AG08395 (cell line): ENCODE measurements at places on chromosomes 3 and 15.

- peak; percentile 27 for DNase-seq
Observed at GRCh38 chr3:14374444-14374883, 27.9 kb upstream of the SLC6A6 start.

DNA sequence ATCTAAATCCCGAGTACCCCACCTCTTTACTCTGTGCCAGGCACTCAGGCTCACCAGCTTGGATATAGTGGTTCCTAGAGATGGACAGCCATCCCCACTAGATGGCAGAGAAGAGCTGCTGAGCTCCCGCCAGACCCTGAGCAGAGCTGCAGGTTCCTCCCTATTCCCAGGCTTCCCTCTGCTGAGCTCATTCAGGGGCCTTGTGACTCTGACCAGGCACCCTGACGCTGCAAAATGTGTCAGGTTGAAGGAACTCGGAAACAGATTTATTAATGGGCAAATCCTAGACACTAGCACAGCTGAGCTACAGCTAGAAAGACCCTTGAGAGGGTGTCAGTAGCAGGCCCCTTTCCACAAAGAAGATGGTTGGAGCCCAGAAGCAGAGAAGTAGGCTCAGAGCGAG is 38.2 kb upstream of the RHO start:
- peak; percentile 92 for DNase-seq

DNA sequence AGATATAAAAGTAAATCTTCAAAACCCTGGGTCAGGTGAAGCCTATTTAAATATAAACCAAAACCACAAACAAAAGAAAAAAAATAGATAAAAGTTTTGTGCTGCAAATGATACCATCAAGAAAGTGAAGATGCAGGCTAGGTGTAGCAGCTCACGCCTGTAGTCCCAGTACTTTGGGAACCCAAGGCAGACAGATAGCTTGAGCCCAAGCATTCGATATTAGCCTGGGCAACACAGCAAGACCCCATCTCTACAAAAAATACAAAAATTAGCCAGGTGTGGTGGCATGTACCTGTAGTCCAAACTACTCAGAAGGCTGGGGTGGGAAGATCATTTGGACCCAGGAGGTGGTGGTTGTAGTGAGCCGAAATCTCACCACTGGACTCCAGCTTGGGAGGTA is 164.8 kb downstream of the MAGI1 start:
- no peak for DNase-seq

- no peak for DNase-seq
Observed at GRCh38 chr3:4894891-4895530, 84.2 kb upstream of the BHLHE40 start.

DNA sequence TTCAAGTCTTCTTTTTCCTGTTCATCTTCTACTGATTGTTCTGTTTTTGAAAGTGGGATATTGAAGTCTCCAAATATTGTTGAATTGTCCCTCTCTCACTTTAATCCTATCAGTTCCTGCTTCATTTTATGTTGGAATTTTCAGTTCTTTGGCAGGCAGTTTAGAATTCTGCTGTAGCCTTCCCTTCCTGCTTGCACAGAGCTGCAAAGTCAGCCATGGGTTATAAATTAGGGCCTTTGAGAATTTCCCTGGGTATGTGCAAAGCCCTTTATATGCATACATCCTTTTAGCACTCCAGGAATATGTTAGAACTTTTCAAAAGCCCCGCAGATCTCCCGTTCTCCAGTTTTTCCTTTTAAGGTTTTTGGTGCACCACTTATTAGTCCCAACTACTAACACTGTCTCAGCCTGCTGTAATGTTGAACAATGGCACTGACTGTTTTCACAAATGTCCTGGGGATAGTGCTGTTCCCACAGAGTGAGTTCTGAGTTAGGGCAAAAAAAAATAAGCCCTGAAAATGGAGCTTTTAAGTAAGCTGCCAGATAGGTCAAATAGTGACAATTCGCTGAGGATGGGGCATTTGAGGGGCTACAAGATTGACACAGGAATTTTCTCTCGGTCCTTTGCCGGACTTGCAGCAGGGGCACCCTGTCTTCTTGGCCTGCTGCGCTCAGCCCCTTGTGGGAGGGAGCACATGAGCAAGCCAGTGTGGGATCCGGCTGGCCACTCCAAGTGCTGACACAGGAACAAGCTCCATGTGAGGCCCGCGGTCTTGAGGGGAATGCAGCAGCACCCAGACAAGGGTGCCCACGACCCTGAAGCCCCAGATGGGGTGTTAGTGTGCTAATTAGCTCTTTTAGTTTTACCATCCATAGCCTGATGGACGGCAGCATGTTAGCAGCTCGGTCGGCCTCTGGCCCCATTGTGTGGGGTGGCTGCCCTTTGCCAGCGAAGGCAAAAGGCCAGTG is 96.0 kb downstream of the VPS8 start:
- no peak for DNase-seq

DNA sequence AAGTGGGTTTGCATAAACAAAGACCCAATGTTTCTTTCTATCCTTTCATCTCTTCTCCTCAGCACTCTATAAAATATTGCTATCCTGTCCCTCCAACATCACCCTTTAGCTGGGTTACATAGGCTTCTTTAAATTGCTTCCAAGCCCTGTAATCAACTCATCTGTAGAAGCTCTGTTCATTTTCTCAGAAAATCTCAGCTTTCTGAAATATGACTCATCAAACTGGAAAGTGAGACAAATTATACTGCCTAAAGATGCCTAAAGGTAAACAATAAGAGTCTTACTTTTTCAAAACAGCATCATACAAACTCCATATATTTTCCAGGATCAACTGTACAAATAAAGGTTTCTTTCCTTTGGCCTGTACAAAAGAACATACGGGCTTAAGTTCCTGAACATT is 33.8 kb downstream of the EFL1 start:
- no peak for DNase-seq

DNA sequence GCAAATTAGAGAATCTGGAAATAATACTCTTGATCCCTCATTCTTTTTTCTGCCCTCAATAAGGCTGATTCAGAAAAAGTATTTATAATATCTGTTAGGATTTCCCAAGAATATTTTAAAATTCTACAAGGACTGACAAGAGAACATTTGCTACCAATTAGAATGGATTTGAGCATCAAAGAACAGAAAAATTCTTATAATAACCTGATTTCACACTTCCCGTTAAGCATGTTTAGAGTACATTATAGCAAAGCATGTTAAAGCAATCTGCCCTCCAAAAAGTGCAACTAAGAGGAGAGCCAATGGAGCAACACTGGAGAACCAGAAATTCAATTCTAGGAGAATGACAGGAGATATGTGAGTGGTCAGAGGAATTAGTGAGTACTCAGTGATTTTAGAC is 57.2 kb downstream of the THBS1 start:
- DNase-seq, result no peak

GRCh38 chr3:48143567-48143966 is 44.6 kb downstream of the CDC25A start:
- DNase-seq, result no peak

DNA sequence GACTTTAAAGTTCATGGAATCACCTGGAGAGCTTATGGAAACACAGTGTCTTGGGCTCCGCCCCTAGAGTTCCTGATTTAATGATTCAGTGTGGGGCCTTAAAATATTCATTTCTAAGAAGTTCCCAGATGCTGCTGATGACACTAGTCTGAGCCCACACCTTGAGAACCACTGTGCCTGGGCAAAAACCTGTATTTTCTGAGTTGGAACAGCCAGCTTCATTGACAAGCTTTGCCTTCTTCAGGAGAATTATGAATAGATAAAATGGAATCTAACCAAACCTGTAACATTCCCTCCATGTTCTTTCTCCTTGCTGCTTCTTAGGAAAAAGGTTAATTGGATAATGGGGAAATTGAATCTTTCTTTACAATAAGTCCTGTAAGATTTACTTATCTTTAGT is 490.7 kb downstream of the DIPK2A start:
- DNase-seq, result no peak

- no peak for DNase-seq
Observed at GRCh38 chr3:16507578-16508242, 5.8 kb downstream of the RFTN1 start.

DNA sequence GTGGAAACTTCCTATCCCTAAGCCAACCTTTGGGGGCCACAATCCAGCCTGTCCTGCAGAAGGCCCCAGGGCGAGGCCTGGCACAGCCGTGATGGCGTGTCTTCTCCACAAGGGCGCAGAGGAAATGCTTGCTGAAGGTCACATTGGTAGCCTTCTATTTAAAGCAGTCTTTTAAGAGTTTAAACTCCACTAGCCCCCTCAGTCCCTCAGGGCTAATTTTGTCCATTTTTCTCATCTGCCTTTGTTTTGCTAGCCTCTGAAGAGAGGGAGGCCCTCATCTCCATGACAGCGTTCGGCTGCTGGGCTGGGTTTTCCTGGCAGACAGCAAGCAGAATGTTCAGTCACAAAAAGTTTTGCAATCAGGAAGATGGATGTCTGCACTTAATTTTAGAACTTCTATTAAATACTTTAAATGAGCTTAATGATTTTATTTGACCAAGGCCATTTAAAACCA is 40.8 kb downstream of the RARB start:
- peak; percentile 60 for DNase-seq

GRCh38 chr3:110123946-110124345 is 786.6 kb upstream of the DPPA4 start:
- no peak for DNase-seq

GRCh38 chr3:194941360-194941955 is 255.8 kb downstream of the FAM43A start:
- no peak for DNase-seq

DNA sequence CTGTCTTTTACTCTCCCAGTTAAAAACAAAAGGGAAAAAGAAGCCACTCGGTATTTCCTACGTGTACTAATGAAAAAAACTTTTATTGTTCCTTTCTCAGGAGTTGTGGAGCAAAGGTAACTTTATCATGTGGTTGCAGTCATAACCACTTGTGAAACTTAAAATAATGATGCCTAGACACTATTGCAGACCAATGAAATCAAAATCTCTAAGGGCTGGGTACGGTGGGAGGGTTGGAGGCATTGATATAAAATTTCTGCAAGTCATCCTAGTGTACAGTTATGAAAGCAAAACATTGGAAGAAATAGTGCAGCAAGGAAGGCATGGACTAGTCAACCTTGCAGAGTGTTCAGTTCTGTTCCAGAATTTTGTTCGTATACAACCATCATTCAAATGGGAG is 808.8 kb downstream of the TUSC7 start:
- DNase-seq, result no peak

- DNase-seq, result no peak
Observed at GRCh38 chr3:143163562-143164100, 44.1 kb downstream of the CHST2 start.

DNA sequence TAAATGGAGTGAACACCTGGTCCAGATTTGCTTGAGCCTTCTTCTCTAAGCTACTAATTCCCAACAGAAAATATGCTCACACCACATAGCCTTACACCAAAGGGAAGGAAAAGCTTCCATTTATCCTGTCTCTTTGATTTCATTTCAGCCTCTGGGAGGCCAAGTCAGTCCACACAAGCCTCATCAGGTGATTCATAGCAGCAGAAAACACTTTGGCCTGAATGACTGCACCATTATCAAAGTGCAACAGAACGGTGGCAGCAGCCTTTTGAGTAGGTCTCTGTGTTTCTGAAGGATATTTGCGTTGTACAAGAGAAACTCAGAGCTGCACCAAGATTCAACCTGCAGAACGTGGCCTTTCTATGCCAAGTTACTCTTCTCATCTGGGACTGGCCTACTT is 46.6 kb upstream of the SNRK start:
- DNase-seq, result no peak

DNA sequence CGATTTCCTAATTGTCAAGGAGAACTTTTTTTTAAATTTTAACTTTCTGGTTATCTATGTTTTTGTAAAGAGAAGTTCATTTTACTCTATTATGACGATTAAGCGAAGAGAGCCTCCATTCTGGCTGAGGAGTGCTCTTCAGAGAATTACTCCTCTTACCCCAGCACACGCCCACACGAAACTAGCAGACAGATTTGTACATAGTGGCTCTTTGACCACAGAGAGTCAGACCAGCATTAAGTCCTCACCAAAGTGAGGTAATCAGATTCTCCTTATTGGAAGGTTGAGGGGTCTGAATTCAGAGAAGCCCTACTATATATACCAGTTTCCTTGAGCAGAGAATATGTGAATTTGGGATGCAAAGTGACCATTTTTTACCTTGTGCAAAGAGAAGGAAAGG is 204.8 kb upstream of the TSC22D2 start:
- DNase-seq, result peak; percentile 20

DNA sequence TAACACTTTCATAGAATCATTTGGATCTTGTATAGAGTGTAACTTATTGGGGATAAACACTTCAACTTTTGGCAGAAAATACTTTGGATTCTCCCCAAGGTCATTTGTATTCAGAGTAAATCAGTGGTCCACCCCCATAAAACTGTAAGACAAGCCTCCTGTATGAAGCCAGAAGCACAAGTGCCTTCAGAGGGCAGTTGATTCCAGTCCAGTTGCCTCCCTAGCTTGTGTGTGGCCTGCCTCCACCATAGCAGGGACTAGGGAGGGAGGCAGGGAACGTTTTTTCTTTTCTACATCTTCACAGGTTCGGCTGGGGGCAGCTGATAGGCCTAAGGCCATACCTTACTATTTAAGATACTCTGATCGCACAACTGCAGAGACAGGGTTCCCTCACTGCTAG is 11.6 kb downstream of the GORASP1 start:
- no peak for DNase-seq

- DNase-seq, result no peak
Observed at GRCh38 chr3:185943760-185944106, 5.9 kb upstream of the TRA2B start.

DNA sequence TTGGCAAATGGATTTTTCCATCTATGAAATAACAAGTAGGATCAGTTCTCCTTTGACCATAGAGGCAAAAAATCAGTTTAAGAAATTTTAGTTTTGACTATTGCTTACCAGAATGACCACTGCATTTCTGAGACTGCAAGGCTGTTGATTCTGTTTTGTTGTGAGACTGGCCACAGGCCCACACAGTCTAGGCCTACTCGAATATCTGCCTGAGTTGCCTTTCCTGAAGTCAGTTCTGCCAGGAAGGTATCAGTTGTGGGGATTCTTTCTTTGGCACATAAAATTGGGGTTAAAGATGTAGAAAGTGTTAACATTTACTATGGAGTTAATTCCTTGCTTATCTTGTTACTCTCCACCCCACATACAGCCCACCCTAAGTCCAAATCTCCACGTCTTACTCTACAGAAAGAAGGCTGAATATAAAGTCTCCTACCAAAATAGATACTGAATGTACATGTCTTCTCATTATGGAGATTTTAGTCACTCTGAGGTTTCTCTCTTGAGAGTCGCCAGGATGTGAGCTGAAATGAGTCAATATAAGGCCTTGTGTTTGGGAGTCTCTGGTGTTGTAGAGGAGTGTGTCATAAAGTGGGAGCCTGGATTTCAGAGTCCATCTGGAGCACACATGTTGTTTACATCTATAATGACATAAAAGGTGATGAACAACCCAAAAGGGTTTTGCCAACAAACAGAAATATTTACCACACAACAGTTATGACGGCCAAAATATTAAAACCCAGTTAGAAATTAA is 45.0 kb upstream of the WWTR1 start:
- peak; percentile 90 for DNase-seq
